Left kidney (tissue), 8 donors: ENCODE measurements at places on chromosomes 13 and 19.

DNA sequence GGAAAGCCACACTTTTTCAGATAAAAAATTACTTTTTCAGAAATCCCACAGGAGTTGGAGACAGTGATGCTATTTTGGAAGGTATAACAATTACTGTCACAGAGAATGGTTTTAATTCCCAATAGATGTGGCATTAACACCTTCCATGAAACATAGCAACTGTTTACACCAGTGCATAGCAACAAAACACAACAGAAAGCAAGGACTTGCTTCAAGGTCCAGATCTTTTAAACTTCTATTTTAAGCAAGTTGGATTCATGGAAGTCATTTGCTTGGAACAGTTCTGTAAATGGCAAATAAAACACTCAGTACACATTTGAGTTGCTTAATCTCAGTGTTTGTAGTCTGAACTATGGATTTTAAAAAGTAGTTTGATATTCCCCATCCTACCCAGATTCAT lies 385.9 kb upstream of the SPRY2 start:
- DNase-seq = no peak

DNA sequence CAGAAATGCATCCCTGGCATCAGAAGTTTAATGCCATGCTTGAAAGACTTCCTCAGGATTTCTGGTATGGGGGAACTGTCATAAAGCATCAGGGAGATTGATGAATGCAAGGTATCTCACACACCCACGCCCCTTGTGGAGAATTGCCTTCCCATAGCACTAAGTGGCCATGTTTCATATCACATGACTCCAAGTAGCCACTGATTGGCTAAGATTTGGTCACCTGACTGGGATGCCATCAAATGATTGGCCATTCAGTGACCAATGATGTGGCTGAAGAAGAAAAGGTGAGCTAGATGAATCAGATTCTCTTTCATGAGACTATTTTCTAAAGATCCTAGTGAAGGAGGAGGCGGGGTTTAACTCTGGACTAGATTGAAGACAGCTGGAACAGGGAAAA lies 7.3 kb downstream of the KLK8 start:
- no peak for DNase-seq

- no peak for DNase-seq
Observed at GRCh38 chr19:6238643-6239281, 41.0 kb downstream of the MLLT1 start.

GRCh38 chr13:31199527-31199848 lies 287 bp upstream of the B3GLCT start:
- no peak for DNase-seq

GRCh38 chr13:90640976-90641375 lies 706.5 kb upstream of the MIR17HG start:
- DNase-seq = no peak

- DNase-seq = no peak
Observed at GRCh38 chr13:113507505-113508345, 17.2 kb upstream of the DCUN1D2 start.

GRCh38 chr19:44869733-44870470 lies 21.2 kb upstream of the TOMM40 start:
- DNase-seq = no peak

DNA sequence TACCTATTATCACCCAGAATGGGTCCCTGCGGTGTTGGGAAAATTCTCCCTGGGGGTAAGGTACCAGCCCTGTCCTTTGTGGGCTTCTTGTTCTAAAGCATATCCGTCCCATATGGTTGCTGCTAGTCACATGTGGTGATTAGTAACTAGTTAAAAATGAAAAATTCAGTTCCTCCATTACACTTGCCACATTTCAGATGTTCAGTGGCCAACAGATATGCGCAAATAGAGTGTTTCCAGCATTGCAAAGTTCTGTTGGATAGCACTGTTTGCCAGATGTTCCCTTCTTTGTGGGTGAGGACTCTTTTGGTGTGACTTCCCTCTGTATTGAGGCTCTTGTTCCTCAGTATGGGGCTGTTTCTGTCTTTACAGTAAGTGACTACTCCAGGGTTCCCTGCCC lies 3.8 kb downstream of the CNOT3 start:
- DNase-seq = no peak
